Renal cortical epithelial cell (primary cell): ENCODE measurements at places on chromosomes 16 and 17. TPM values are rescaled to one million over a fixed set of nuclear protein-coding genes. Genes with fewer than 3 reads are reported as not detected.

- DNase-seq, result peak; percentile 39
These were observed 52.3 kb upstream of the LGALS9 start for GRCh38 chr17:27578718-27579085.

Gene OR3A1
- not detected in 2 replicates for total RNA-seq

- DNase-seq, result no peak
These were observed 5.0 kb downstream of the TPSAB1 start for GRCh38 chr16:1245452-1246020.

DNA sequence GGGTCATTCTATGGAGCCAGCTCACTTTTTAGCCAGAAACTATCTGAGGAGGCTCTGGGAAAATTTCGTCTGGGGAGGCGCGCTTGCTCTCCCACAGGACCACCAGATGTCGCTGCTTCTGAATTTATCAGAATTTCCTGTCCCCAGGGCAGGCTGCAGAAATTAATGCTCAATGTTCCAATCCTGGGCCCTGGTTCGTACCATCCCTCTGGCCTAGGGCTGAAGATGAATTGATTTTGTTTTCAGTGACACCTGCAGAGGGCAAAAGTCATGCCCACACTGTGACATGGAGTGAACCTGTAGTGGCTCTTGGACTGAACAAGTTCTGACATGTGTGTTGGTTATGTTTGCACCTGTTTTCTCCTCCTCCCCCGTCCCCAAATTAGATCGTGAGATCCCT lies 482.6 kb downstream of the NPIPA7 start:
- no peak for DNase-seq

- DNase-seq, result peak; percentile 8
These were observed 615 bp downstream of the PHKG2 start for GRCh38 chr16:30748634-30749445.

GRCh38 chr17:74008196-74008595 lies 195.3 kb upstream of the RPL38 start:
- DNase-seq, result no peak

- DNase-seq, result no peak
These were observed 854.8 kb downstream of the KCNJ2 start for GRCh38 chr17:71024172-71024571.

DNA sequence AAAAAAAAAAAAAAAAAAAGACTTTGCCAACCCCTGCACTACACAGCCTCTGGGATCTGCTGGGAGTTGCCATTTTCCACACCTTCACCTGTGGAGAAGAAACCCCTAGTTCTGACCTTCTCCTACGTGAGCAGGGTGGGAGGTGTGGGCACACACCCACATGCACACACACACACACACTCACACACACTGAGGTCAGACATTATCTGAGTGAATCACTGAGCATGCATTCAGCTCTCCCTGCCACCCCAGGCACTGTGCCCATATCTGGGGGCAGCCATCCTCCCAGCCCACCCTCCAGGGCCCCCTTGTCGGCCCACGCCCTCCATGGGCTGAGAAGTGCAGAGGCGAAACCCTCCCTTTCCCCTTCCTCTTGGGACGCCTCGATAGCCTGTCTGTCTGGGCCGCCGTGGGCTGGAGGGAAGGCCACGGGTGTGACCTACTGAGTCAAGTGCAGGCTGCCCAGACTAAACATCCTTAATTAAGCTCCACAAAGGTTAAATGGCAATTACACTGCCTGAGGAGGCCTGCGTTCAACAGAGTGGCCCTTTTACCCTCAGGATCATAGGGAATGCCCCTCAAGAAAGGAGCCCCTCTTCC lies 143.8 kb downstream of the C16orf95 start:
- no peak for DNase-seq

DNA sequence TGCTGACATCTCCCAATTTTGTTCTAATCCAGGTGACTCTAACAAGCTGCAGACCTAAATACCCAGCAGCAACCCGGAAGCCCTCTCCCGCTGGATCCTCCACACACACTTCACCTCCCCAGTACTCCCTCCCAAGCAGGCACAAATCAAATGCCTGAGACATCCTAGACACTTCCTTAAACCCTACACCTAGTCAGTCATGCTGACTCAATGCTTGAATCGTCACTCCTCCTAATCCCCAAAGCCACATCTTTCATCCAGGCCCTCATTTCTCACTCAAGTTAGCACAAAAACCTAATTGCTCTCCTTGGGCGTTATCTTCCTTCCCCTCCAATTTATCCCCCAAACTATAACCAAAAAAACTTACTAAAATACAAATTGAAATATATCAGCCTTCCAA lies 32.7 kb downstream of the CMC2 start:
- DNase-seq, result no peak

DNA sequence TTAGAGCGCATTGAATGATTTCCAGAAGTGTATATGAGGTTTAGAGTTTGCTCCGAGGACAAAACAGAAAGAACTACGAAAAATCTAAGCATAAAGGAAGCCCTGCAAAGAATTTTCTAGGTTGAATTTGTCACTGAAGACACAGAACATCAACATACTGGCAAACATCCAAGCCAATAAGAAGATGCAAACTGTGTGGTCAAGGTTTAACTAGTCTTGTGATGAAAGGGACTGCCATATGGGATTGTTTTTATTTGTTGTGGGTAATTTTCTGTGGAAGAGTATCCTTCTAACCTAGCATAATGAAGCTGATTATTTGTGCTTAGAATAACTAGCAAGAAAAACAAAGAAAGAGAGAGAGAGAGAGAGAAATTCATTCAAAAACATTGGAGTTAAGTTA lies 492.0 kb upstream of the ERCC4 start:
- DNase-seq, result peak; percentile 57

DNA sequence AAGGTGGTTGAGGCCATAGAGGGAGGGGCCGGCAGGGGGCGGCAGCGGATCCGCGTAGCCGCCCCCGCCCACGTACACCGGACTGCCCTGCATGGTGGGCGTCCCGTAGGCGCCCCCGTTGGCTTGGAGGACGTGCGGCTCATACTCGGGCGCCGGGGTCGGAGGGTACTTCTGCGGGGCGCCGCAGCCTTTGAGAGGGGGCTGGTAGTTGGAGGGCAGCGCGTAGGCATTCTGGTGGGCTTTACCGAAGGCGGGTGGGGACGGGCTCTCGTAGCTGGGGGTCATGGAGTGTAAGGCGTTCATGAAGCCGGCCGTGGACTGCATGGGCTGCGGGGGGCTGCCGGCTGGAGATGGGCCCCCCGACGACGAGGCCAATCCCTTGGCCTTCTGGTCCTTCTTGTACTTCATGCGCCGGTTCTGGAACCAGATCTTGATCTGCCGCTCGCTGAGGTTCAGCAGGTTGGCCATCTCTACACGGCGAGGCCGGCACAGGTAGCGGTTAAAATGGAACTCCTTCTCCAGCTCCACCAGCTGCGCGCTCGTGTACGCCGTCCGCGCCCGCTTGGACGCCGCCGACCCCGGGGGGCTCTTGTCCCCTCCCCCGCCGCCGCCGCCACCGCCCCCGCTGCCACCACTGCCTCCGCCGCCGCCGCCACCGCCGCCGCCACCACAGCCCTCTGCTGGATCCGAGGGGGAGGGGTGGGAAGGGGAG lies 5.7 kb upstream of the HOXB2 start:
- DNase-seq, result no peak

Gene G6PC1
- not detected in 2 replicates for total RNA-seq

GRCh38 chr16:4936991-4937781 lies at the start of gene PPL:
TSS of gene PPL (minus strand) at chr16:4937148. CDS start at chr16:4937045, 103 bp downstream.
- peak; percentile 43 for DNase-seq

- DNase-seq, result no peak
These were observed 814 bp upstream of the DYNLL2 start for GRCh38 chr17:58082341-58082869.

GRCh38 chr16:74679983-74680382 lies 13.3 kb upstream of the RFWD3 start:
- no peak for DNase-seq

DNA sequence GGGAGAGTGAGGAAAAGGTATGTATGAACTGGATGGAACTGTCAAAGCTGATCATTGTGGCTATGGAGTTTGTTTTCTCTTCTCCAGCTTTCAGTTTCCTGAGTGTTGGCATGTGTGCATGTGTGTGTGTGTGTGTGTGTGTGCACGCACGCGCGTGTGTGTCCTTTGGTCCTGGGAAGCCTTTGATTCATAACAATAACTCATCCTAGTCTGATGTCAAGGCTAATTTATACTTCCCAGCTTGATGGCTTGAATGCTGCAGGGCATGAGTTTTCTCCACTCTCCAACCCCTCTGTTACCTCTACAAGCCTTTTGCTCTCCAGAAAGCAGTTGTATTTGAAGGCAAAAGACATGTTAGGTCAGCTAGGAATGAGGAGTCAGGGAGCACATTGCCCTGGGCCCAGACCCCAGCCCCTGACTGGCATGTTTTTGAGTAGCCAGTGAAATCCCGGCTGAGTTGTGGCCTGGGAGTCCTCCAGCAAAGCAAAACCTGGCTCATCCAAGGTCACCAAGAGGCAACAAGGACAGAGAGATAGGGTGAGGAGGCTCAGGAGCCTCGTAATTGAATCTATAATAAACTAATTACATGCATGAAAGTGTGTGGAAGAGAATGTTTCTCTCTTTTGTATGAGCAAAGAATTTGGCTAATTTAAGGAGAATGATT lies 8.9 kb upstream of the CDC42EP4 start:
- DNase-seq, result no peak

Gene TBX21
- not detected in 2 replicates for total RNA-seq

DNA sequence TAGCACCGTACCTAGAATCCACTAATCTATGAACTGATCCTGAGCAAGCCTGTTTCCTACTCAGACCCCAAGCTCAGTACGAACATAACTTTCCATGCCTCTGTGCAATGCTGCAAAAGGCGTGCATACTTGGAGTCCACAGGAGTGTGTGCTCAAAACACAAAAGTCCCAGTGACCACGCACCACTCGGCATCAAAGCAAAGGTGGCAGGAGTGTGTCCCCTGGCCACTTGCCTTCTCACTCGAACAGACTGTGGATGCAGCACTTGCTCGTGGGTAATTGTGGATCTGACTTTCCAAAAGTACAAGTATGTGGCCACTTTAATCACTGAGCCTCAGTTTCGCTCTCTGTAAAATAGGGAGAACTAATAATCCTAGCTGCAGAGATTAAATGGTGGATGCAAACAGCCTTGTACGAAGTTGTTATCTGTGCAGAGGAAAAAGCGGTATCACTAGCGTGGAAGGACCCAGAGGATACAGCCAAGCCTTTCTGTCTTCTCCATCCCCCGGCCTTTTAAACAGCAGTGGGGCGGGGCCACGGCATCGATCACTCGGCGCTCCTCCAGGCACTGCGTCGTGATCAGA lies 311 bp upstream of the KDM8 start:
- no peak for DNase-seq

- no peak for DNase-seq
These were observed 892 bp downstream of the RBFOX3 start for GRCh38 chr17:79609673-79610645.

GRCh38 chr17:80180192-80180591 lies 10.4 kb downstream of the CARD14 start:
- no peak for DNase-seq

DNA sequence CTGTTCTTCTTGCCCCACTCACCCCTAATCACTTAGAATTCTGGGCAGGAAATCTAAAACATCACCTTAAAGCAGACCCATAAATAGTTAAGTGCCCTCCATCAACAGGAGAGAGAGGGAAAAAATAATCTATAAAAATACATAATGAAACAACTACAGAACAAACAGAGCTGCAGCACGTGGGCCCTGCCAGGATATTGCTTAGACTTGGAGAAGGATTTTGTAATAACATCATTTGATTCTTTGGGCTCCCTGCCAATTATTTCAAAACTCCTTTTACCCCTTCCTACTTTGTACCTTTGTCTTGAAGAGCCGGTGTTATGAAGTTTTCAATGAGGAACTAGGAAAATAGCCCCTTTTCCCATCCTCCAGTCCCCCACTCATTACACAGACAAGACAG lies 130.6 kb upstream of the TOX3 start:
- DNase-seq, result peak; percentile 4

DNA sequence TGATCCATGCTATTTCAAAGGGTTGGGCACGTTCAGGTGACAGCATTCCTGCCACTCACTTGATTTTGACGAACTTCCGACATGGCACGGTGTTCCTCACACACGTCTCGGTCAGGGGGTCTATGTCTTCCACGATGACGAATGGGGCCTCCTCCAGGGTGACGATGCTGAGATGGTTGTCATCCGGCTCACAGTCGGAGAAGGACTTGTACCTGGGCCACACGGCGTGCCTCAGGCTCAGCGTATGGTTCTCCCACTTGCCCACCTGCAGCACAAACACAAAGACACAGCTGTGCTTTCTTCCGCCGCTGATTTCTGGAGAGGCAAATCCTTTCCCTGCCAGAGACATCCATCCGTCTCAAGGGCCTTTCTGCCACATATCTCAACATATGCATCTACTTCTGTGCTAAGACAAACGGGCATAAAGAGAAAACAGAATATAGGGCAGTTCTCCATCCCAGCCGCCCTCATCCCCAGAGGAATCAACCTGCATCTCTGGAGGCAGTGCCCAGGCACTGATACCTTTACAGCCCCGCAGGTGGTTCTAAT lies 332.5 kb downstream of the GRIN2A start:
- DNase-seq, result no peak

GRCh38 chr16:46887524-46887854 lies 3.3 kb downstream of the GPT2 start:
- DNase-seq, result no peak

- DNase-seq, result no peak
These were observed 17.9 kb downstream of the CCDC102A start for GRCh38 chr16:57518520-57518919.

GRCh38 chr16:85878875-85879274 lies 20.1 kb upstream of the IRF8 start:
- peak; percentile 98 for DNase-seq

DNA sequence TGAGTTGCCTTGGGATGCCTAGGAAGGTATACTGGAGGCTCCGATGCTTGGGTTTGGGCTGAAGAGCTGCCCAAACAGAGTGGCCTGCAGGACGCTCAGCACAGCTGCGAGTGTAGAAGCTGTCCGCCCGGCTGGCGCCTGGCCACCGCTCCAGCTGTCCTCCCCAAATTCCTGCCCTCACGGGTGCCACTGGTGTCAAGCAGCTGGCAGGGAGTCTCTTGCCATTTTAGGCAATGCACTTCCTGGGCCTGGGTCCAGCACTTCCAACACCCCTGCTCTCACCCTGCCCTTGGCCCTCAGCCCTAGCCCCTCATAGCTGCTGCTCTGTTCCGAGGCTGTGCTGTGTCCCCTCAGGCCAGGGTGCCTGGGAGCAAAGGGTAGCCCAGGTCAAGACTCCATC lies 5.2 kb upstream of the PKMYT1 start:
- DNase-seq, result no peak

DNA sequence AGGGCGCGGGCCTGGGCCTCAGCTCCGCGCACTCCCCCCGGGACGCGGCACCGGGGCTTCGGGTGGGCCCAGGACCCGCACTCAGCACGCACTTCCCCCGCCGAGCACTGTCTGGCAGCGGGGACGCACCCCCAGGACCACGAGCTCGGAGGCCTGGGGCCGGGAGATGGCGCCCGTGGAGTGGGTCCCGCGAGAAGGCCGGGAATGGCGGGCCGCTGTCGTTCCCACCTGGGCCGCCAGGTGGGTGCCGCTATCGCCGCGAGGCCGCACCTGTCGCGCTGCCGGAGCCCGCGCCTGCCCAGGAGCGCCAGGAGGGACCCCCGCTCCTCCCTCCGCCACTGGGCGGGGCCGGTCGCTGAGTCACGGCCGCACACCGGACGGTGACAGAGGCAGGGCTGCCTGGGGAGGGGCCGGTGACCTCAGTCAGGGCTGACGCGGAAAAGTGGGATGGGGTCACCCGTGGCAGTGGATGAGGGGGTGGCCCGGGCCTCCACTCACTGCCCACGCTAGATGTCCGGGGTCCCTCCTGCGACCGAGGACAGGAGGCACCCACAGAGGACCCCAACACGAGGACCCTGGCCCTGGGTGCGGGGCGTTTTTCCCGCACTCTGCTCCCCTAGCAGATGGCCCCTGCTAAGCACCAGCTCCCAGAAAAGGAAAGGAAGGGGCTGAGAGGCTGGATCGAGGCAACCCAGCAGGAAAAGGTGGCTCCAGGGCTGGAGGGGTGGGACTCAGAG lies 6.9 kb upstream of the ACTG1 start:
- DNase-seq, result no peak
